ENCODE measurements at places on chromosomes 16 and 17. TPM values are rescaled to one million over a fixed set of nuclear protein-coding genes. Genes with fewer than 3 reads are reported as not detected.
A peak's percentile ranks its signal among the peaks of the same experiment; 100 is the strongest.

- no peak for DNase-seq
Measured at GRCh38 chr16:61128545-61129323, 907.5 kb downstream of the CDH8 start.

DNA sequence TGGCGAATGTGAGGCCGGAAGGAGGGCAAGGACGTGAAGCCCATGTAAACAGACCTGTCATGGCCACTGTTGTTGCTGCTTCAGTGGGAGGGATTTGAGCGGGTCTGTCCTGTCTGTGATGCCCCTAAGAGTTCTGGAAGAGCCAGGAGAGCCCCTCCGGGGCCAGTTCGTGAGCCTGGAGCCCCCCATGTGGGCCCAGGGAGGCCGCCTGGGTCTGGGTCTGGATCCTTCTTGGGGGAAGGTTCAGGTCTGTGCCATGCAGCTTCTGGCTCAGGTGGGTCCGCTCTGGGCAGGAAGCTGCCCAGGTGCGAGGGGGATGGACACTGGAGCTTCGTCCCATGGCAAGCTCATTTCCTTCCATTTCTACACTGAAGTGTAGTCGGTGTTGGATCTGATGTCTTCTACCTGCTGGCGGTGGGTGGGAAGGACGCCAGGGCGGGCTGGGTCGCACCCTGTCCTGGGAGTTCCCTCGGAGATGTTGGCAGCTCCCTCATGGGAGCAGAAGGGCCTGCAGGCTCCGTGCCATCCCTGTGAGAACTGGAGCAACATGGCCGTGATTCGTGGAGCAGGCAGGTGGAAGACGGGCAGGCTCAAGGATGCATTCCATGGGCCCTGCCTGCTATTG is 11.2 kb upstream of the WFIKKN1 start:
- no peak for DNase-seq

- DNase-seq, result no peak
Measured at GRCh38 chr17:78005452-78006171, 47.1 kb downstream of the TNRC6C start.

DNA sequence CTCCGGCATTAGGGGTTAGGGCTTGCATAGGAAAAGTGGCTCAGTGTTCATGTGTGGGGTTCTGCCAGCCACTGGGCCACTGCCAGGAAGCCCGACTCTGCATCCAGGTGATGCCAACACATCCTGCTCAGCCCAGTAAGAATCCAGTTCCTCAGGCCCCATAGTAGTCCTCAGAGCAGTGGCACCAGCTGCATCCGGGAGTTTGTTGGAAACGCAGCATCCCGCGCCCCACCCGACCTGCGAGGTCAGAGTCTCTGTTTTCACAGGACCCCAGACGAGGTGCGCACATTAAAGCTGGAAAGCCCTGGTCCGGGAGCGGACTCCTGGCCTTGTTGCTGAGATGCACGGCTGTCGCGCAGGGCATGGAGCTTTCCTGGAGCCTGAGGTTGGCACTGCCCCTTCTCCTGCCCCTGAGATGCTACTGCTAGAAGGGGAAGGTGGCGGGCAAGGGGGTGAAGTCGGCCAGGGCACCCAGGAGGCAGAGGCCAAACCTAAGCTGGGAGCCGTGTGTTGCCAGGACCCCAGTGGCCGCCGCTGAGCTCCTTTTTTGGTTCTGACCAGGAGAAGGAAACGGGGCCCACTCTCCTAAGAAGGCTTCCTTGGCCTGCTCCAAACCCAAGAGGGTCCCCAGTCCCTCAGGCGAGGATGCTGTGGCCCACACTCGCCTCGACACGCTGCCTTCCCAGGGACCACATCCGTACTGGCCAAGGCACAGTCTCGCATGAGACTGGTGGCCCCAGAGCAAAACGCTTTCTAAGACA is 44.4 kb downstream of the NOS2 start:
- no peak for DNase-seq

DNA sequence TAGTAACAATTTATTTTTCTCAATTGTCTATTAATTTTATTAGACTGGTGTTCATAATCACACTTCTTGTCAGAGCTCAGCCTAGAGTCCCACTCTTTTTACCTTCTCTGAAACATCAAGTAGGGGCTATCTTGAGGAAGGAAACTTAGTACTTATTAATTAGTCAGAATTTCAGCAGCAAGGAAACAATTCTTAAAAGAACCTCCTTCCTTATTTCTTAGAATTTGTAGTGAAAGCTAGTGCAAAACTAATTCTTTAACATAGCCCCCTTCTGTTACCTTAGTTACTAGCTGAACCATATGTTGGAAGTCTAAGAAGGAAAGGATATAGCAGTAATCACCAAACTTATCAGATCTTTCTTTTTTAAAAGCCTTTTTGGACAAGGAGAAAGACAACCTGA is 35.2 kb downstream of the MAP2K4 start:
- no peak for DNase-seq

DNA sequence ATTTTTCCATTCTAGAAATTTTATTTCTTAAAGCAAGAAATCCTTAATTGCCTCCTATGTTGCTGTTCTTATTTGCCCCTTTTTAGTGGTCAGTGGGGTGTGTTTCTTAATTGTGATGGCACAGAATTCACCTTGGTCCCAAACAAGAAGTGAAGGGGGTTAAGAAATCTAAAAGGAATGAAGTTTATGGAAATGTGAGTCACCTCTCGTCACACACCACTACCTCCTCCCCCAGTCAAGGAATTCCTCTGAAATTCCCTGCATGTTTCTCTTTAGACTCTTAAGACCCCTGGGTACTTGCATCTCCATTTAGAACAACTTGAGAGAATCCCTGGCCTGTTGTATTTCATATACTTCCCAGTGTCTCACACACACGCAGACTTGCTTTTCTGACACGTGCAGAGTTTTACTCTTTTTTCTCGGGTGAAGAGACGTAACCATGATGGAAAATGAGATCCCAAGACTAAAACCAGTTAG is 247.4 kb downstream of the PRKCA start:
- DNase-seq, result no peak

- DNase-seq, result no peak
Measured at GRCh38 chr17:80845863-80846671, 145.6 kb upstream of the CHMP6 start.

DNA sequence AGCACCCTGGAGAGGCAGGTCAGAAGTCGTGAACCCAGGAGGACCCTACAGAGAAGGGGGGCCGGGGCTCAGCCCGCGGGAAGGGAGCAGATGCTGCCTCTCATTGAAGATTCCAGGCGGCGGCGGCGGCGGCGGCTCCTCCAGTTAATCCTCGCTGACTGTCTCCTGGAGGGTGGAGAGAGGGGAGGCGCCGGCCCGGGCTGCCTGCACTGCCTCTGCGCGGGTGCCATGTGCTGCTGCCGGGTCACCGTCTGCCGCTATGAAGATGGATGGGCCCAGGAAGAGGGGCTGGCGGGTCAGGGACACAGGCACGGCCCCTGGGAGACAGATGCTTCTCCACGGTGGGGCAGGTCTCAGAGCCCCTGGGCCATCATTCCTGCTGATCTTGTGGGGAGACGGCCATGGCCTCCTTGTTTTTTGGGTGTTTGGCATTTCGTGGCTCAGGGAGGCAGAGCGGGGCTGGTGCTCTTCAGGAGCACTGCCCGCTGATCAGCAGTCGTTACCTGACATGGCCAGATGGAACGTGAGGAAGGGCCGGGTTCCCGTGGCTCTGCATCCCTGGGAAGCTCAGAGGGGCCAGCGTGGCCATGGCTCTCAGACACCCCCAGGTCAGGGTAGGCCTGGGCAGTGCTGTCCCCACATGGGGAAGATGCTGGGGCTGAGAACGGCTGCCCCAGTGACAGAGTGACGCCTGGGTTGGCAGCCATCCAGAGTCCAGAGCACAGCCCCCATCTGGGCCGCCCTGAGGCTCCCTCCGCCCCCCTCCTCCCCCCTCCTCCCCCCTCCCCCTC is 36.1 kb downstream of the GINS2 start:
- no peak for DNase-seq

GRCh38 chr17:82909322-82909904 is 69.6 kb upstream of the ZNF750 start:
- DNase-seq, result no peak

DNA sequence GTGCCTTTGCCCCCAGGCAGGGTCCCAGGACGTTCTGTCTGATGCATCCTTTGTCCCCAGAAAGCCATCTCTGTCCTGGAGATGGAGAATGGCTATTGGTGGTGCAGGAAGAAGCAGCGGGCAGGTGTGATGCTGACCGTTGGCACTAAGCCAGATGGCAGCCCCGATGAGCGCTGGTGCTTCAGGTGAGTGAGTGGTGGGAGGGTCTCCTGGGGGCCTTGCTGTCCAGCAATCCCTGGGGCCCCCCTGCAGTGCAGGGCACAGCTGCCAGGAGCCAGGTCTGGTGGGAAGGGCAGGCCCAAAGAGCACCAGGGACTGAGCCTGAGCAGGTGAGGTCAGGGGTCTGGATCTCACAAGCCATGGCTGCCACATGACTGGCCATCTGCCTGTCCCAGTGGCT is 18.1 kb downstream of the TRPV2 start:
- no peak for DNase-seq

- no peak for DNase-seq
Measured at GRCh38 chr17:28573040-28573380, 1.7 kb upstream of the PIGS start.

GRCh38 chr16:50213939-50214519 is 52.3 kb upstream of the ADCY7 start:
- DNase-seq, result peak; percentile 31

- no peak for DNase-seq
Measured at GRCh38 chr16:30561089-30561816, 3.1 kb upstream of the ZNF764 start.

- no peak for DNase-seq
Measured at GRCh38 chr17:61205401-61205800, 194.2 kb upstream of the TBX2 start.

DNA sequence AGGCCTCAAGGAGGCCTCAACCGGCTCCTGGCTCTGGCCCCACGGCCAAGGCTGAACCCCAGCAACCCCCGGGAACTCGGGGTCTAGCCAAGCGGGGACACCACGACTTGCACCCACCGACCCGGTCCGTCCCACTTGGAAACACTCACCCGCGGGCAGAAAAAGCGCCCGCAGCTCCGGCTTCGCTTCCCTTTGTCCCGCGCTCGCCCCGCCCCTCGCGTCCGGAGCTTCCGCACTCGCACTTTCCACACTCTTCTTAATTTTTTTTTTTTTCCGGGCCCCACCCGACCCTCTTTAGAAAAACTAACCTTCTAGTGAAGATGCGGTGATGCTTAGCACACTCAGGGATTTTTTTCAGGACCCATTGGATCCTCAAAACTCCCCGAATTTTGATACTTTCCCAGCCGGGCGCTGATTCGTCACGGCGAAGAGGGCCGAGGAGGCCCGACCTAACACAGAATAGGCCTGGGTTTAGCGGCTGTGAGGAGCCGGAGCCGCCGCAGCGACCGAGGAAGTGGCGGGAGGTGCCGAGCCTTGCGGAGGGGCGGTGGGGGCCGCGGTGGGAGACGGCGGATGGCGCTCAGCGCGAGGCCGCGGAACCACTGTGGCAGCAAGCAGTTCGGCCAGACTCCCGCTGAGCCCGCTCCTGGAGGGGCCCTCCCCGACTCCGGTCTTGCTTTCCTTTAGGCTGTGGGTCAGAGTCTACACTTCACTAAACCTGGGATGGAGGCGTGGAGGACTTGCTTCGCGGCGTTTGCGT is at the start of gene SMARCE1:
TSS of gene SMARCE1 (minus strand) at position 195 of the 760 bp plus-strand sequence. CDS start 2,016 bp downstream, outside the sequence.
- peak; percentile 70 for DNase-seq

DNA sequence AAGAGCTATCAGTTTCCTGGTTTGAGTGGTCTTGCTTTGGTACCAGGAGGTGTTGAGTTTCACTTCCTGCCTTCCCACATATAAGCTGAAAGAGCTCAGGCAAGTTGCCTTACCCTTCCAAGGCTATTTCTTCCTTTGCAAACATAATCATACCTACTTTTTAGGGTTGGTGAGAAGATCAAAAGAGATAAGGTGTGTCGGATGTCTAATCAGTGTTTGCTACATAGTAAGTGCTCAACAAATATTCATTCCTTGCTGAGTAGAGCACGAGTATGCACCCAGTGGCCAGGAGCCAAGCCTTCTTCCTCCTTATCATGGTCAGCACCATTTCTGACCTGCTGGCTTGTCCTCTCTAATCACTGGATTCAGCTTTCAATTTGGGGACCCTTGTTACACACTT is 12.7 kb upstream of the TMEM98 start:
- no peak for DNase-seq

DNA sequence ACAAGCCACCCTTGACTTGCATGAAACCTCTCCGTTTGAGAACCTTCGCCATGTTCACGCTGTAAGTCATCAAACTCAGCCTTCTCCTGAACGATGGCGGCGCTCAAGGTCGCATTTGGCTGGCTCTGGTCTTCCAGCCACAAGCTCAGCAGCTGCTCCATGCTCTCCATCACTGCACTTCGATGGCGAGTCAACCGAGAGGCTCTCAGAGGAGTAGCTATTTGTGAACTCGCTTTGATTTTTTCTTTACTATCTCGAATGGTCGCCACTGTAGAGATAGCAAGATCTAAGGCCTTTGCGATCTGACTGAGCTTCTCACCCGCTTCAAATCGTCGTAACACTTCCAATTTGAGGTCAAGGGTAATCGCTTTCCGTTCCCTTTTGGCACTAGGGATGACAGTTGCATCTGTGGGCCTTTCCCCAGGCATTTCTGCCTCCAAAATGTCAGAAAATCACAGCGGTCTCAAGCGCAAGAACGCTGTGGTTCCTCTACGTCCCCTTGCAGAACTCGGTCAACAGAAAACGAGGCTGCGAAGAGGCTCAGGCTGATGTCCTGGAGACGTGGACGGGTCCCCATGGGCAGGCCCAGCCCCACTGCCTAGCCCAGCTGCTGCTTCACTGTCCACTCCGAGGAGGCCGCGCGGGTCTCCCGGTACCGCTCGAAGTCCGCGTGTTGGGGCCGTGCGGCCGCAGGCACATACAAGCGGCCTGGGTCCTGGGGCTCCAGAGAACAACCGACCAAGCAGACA is 23.1 kb downstream of the DEF8 start:
- DNase-seq, result no peak

DNA sequence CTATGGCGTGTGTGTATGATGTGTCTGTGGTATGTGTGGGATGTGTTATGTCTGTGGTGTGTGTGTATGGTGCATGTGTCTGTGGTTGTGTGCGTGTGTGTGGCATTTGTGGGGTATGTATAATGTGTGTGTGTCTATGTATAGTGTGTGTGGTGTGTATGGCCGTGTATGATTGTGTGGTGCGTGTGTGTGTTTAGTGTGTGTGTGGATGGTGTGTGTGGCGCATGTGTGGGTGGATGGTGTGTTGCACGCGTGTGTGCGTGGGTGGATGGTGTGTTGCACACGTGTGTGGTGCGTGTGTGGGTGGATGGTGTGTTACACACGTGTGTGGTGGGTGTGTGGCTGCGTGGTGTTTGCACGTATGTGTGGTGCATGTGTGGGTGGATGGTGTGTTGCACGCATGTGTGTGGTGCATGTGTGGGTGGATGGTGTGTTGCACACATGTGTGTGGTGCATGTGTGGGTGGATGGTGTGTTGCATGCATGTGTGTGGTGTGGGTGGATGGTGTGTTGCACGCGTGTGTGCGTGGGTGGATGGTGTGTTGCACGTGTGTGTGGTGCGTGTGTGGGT is 5.6 kb upstream of the SLC38A10 start:
- no peak for DNase-seq

GRCh38 chr17:67390646-67391361 is 13.7 kb downstream of the PITPNC1 start:
- DNase-seq, result peak; percentile 42

GRCh38 chr16:57762365-57763040 is 26.9 kb downstream of the KATNB1 start:
- no peak for DNase-seq

GRCh38 chr16:64409783-64410210 is 712.1 kb downstream of the CDH11 start:
- DNase-seq, result no peak

The LRRC46 gene
- polyA plus RNA-seq, result 2.2 TPM

The SPATA22 gene
- polyA plus RNA-seq, result 0.46 TPM

The C16orf96 gene
- polyA plus RNA-seq, result 0.25 TPM

The SLC4A1 gene
- polyA plus RNA-seq, result 6.8 TPM

The KIF2B gene
- polyA plus RNA-seq, result not detected

The ZG16 gene
- polyA plus RNA-seq, result not detected

The TEKT5 gene
- polyA plus RNA-seq, result 0.19 TPM

The UTS2R gene
- polyA plus RNA-seq, result 0.70 TPM

The CD300C gene
- 0.53 TPM for polyA plus RNA-seq

The GAS2L2 gene
- polyA plus RNA-seq, result 0.05 TPM
